ENCODE measurements at places on chromosomes 16 and 17.
A peak's percentile ranks its signal among the peaks of the same experiment; 100 is the strongest.

GRCh38 chr16:50246299-50247122 lies 19.8 kb upstream of the ADCY7 start:
- DNase-seq, result peak; percentile 51

- DNase-seq, result no peak
These were observed 38.8 kb downstream of the METRNL start for GRCh38 chr17:83118071-83118841.

DNA sequence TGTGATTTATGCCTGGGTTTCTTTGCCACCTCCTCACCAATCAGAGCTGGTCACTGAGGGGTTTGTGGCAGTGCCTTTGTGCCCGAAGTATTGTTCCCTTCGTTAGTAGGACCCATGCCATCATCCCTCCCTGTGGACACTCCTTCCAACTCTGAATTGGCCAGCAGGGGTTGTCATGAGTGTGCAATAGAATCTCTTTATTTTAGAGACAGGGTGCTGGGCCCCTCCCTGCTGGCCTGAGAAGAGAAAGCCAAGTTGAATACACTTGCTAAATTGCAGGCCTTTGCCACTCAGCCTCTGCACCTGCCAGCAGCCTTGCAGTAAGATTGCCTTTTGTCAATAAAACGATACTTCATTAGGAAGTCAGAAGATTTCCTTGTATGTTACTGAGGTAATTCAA lies 40.7 kb upstream of the SLC12A3 start:
- no peak for DNase-seq

DNA sequence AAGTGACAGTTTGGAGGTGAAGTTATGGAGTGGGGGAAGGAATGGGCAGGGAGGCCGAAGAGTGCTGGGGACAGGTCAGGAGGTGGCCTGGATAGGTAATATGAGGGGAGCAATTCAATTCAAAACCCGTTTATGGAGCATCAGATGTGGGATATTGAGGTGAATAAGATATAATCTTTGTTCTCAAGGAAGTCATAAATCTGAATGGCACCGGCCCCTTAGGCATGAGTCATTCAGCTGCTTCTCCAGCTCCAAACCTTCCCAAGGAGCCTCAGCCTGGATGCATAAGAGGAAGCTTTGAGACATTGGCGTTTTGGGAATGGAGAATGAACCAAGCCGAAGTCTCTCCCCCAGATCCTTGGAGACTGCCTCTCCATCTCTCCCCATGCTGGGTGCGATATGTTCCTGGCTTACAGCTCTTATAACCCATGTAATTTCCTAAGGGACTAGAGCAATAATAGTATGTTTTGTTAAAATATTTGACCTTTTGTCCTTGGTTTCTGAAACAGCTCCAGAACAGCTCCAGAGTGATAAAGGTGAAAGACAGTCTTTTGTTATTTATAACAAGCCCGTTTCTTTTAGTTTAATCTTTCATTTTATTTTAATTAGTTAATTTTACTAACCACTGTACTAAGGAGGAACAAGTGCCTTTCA lies 1.7 kb downstream of the TUBG2 start:
- DNase-seq, result no peak

- no peak for DNase-seq
These were observed 1.4 kb downstream of the NSMCE1 start for GRCh38 chr16:27267037-27267677.

GRCh38 chr16:67663151-67663876 lies 2.6 kb downstream of the PARD6A start:
- DNase-seq, result no peak

DNA sequence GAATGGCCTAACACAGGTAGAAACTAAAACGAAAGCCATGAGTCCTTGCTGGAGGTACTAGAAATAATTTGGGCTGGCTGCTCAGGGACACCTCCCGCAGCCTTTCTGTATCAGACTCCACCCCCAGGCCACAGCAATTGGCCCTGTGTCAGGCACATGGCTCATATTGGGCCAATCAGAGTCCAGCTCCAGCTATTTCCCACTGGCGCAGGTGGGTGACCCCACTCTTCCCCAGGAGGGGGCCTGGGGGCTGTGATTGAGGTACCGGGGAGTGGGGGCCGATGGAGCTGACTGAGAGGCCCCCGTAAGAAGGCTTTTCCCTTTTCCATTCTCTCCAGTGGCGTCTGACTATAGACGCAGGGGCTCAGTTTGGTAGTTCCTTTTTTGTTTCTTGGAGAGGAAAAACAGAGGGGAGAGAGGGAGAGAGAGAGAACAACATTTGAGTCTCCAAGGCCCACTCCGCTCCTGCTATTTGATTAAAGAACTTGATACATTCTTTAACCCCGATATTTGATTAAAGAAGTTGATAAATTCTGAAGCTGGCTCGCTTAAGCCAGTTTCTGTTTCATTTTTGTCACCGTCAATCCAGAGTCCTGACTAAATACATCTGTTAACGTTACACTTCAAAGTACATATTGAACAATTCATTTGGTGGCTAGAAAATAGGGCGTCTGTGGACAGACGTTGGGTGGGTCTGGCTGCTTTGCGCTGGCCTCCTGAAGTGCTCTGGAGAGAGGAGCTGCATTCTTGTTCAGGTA lies 26.3 kb downstream of the FOXL1 start:
- peak; percentile 76 for DNase-seq

DNA sequence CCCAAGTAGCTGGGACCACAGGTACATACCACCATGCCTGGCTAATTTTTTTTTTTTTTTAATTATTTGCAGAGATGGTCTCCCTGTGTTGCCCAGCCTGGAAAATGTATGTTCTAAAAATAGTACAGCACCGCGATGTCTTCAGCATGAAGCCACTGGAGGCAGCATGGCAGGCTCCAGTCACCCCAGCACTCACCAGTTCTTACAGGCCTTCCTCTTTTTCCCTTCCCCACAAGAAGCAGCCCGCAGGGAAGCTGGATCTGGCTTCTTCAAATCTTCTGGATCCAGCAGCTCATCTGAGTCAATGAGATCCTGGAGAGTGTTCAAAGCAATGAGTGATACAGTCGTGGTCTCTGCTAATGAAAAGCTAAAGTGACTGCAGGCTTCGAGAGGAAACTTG lies 16.2 kb downstream of the CIAPIN1 start:
- no peak for DNase-seq

GRCh38 chr16:25210758-25211157 lies 6.0 kb upstream of the AQP8 start:
- no peak for DNase-seq

- no peak for DNase-seq
These were observed 31.5 kb downstream of the SMURF2 start for GRCh38 chr17:64630309-64631223.

GRCh38 chr16:69469807-69470561 lies 45.6 kb downstream of the CYB5B start:
- DNase-seq, result peak; percentile 56

DNA sequence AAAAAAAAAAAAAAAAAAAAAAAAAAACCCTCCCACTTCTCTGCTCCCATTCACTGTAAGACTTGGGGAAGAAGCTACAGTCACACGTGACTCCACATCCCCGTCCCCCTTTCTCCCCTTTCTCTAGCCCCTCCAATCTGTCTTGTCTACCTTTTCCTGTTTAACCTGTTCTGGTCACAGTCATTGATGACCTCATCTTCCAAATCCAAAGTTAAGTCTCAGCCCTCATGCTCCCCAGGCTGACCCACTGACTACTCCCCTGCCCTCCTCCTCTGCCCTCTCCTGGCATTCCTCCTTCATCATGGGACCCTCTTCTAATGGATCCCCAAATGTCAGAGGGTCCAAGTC lies 1.6 kb upstream of the CDH5 start:
- no peak for DNase-seq

GRCh38 chr17:35865412-35866340 lies 3.0 kb downstream of the HEATR9 start:
- no peak for DNase-seq

DNA sequence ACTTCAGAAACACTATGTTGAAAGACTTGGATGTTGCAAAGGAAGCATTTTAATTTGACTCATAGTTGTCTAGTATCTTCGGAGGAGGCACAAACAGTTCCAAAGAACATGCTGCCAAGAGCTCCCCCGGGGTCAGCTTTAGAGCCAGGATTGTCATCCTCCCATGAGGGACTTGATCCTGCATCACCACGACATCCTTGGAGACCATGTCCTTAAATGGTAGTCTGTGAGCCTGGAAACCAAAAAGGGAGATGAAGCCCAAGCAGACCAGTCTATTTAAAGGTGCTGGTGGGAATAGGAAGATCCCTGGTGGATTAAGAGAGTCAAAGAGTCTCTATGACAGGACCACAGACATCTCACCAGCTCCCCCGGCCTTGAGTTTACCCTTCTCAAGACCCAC lies 33.3 kb upstream of the DYNLRB2 start:
- no peak for DNase-seq
